Naive thymus-derived CD4-positive, alpha-beta T cell (primary cell): ENCODE measurements at places on chromosomes 1 and 21. TPM values are rescaled to one million over a fixed set of nuclear protein-coding genes. Genes with fewer than 3 reads are reported as not detected.

MIXL1 gene
- not detected in 2 replicates for total RNA-seq

CRB1 gene
- 0.49 TPM for total RNA-seq

ANKRD35 gene
- not detected for total RNA-seq

TMEM200B gene
- total RNA-seq = not detected in 2 replicates

SPATA21 gene
- not detected for total RNA-seq

TRNAU1AP gene
- total RNA-seq = 27.6 TPM

OR6K3 gene
- 0.29 TPM for total RNA-seq

CDC42 gene
- total RNA-seq = 186 TPM

GJA8 gene
- not detected in 2 replicates for total RNA-seq

TEX38 gene
- total RNA-seq = not detected

TEKT2 gene
- total RNA-seq = not detected

LCK gene
- 480 TPM for total RNA-seq

SPRR2F gene
- not detected for total RNA-seq

OR2T29 gene
- total RNA-seq = not detected
